ENCODE measurements at places on chromosomes 1 and 21.
A peak's percentile ranks its signal among the peaks of the same experiment; 100 is the strongest.

DNA sequence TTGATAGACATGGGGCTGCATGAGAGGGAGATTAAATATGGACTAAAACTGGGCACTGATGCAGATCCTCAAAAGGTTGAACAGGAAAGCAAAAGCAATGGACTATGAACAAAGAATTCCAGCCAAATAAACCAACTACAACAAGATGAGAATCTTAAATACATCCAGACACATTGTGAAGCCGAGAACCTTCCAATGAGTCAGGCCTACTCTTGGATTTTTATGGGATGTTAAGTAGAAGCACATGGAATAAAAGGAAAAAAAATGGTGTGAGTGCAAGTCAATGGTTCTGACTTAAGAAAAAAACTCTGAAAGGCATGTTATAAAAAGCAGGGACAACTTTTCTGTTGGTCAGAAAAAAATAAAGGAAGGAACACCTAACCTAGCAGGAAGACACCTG is 227.2 kb downstream of the DPYD start:
- no peak for DNase-seq

- DNase-seq = no peak
Observed at GRCh38 chr1:65386439-65386838, 34.0 kb upstream of the LEPR start.

GRCh38 chr1:223033658-223034057 is 109.4 kb downstream of the TLR5 start:
- DNase-seq = no peak

DNA sequence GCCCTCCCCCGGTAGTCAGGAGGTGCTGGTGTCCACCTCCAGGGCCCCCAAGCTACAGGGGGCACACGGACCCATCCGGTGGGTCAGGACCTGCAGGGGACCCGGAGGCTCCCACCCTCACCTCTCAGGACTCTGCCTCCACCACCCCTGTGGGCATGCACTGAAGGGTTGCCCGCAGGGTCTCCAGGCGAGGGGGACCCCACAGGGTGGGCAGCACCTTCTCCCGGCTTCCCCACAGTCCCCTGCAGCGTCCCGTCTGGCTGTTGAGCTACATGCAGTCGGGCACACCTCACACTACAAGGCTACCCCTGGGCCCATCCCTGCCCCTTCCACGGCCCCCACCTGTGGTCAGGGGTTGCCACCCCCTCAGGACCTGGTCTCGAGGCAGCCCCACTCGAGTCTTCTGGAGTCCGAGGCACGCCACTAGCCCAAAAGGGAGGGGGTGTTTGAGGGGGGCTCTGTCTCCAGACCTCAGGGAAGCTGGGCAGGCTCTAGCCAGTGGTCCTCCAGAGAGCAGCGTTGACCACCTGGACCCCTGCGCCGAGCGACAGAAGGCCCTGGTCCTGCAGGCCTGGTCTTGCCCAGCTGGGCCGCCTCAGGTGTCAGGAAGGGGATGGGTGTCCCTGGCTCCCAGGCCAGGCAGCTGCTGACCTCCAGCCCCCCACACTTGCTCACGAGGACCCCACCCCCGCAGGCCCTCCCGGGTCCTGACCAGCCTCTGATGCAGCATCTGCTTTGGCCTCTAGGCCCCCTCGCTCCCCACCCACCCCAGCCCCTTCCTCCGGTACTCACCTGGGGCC is 9.6 kb downstream of the PARS2 start:
- no peak for DNase-seq

DNA sequence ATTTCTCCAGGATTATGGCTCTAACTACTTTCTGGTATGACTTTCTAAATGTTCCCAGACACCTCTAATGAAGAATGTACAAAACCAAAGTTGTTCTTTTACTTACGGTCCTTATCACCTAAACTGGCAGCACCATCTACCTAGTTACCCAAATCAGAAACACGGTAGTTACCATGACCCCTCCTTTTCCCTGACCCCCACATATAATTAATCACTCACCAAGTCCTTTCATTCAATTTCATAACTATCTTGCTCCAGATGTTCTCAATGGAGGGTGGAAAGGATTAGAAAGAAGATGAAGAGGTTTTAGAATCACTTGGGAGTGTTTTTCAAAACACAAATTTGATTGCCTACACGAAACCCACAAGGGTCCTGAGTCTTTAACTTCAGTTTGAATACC is 98.0 kb downstream of the DENND1B start:
- DNase-seq = no peak

GRCh38 chr1:196723325-196724185 is 51.1 kb upstream of the CFHR3 start:
- peak; percentile 70 for DNase-seq

DNA sequence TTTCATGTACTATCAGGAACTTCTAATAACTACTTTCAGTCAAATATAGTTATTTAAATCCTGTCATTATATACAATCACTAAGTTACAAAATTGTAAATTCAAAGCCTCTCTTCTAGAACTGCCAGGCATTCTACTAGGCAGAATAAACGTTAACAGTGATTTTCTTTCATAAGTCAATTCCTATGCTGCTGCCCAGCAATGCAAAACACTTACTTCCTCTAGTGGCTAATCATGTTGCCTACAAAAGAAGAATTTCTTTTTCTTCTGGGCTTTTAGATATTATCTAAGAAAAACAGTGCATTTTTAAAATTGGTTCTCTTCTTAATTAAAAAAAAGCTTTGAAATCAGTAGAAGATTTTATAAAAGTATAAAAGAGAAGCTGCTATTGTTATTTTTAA is 509.8 kb upstream of the ADAMTS5 start:
- no peak for DNase-seq

GRCh38 chr1:24694380-24694843 is 50.8 kb upstream of the CLIC4 start:
- no peak for DNase-seq
